CD8-positive, alpha-beta memory T cell (primary cell): ENCODE measurements at places on chromosomes 7 and 10. TPM values are rescaled to one million over a fixed set of nuclear protein-coding genes. Genes with fewer than 3 reads are reported as not detected.

GRCh38 chr10:87864496-87865059 is 1.2 kb downstream of the PTEN start:
- DNase-seq, result no peak
- H3K27ac ChIP-seq, result peak overlapping the region; percentile 48
- H3K4me1 ChIP-seq, result peaks cover 27% of the 10 kb centered on the region
- no peaks in the 10 kb centered on the region for H3K36me3 ChIP-seq
- H3K27me3 ChIP-seq, result no peaks in the 10 kb centered on the region

- H3K4me1 ChIP-seq, result no peaks in the 10 kb centered on the region
- no peaks in the 10 kb centered on the region for H3K27me3 ChIP-seq
- H3K36me3 ChIP-seq, result no peaks in the 10 kb centered on the region
These were observed 47.0 kb upstream of the ELMO1 start for GRCh38 chr7:37495574-37496184.

- no peak for DNase-seq
- no peaks in the 10 kb centered on the region for H3K36me3 ChIP-seq
- no peaks in the 10 kb centered on the region for H3K27me3 ChIP-seq
These were observed 78.5 kb upstream of the LYZL1 start for GRCh38 chr10:29210266-29210868.

DNA sequence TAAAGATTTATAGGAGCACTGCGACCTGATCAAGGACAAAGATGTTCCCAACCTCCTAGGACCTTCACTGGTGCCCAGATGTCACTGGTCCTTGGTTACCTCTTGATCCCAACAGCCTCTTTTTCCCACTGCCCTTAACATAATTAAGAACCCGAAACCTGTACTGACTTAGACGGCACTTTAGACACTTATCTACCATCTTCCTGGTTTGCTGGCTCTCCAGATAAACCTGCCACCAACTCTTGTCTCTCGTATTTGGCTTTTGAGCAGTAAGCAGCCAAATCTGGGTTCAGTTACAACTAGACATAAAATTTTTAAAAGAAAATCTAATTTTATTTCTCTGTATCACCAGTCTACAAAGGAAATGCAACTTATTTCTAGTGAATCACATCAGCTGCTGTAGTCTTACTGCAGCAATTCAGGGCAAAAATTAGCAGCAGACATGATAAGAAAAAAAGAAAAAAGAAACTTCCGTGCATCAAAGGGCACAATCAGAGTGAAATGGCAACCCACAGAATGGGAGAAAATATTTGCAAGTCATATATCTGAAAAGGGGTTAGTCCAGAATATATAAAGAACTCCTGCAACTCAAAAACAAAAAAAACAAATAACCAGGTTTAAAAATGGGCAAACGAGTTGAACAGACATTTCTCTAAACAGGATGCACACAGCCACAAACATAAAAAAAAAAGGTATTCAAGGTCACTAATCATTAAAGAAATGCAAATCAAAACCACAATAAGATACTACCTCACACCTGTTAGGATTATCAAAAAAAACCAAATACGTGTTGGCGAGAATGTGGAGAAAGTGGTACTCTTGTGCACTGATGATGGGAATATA is 9.4 kb downstream of the ASB13 start:
- H3K27ac ChIP-seq, result no peak overlapping the region
- H3K36me3 ChIP-seq, result no peaks in the 10 kb centered on the region
- peaks cover 22% of the 10 kb centered on the region for H3K4me1 ChIP-seq
- no peak for DNase-seq

DNA sequence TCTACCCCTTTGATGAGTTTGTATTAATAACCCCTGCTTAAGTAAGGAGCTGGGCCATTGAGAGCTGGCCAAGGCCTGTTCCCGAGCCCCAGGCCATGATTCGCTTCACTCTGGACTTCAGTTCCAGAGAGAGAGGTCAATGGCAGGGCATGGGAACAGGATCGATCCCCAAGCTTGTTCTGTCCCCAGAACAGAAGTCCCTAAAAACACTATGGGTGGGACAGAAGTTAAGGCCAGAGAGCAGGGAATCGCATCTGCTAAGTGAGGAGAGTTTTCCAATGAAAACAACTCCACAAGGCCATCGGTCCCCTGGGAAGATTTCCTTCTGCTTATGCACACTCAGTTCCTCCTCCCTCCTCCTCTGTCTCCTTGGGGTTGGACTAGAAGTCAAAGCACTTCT is 159.6 kb downstream of the LSM5 start:
- no peaks in the 10 kb centered on the region for H3K4me1 ChIP-seq
- no peaks in the 10 kb centered on the region for H3K36me3 ChIP-seq
- H3K27ac ChIP-seq, result no peak overlapping the region
- H3K27me3 ChIP-seq, result no peaks in the 10 kb centered on the region
- DNase-seq, result no peak
- H3K4me3 ChIP-seq, result no peak overlapping the region

DNA sequence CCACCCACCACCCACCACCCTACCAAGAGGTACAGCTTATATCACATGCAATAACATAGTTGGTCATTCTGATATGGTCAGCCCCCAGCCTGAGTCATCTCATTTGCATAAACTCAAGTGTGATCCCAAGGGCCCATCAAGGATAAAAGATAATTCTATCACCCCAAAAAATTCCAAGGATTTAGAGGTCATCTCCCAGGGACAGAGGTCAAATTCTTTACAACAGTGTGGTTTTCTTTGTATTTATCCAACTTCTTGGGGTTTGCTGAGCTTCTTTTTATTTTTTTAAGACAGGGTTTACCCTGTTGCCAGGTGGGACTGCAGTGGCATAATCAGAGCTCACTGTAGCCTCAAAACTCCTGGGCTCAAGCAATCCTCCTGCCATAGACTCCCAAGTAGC is 9.4 kb upstream of the GTPBP10 start:
- H3K27ac ChIP-seq, result no peak overlapping the region
- no peaks in the 10 kb centered on the region for H3K36me3 ChIP-seq
- no peak for DNase-seq
- no peak overlapping the region for H3K4me3 ChIP-seq
- no peaks in the 10 kb centered on the region for H3K27me3 ChIP-seq

GRCh38 chr7:46539892-46540483 is 618.9 kb upstream of the IGFBP3 start:
- no peak overlapping the region for H3K27ac ChIP-seq
- no peaks in the 10 kb centered on the region for H3K4me1 ChIP-seq
- H3K4me3 ChIP-seq, result no peak overlapping the region
- H3K36me3 ChIP-seq, result no peaks in the 10 kb centered on the region
- H3K27me3 ChIP-seq, result no peaks in the 10 kb centered on the region

- DNase-seq, result no peak
- H3K4me1 ChIP-seq, result no peaks in the 10 kb centered on the region
- H3K27me3 ChIP-seq, result no peaks in the 10 kb centered on the region
- H3K4me3 ChIP-seq, result no peak overlapping the region
- H3K27ac ChIP-seq, result no peak overlapping the region
These were observed 679.7 kb upstream of the AUTS2 start for GRCh38 chr7:68918621-68919020.

DNA sequence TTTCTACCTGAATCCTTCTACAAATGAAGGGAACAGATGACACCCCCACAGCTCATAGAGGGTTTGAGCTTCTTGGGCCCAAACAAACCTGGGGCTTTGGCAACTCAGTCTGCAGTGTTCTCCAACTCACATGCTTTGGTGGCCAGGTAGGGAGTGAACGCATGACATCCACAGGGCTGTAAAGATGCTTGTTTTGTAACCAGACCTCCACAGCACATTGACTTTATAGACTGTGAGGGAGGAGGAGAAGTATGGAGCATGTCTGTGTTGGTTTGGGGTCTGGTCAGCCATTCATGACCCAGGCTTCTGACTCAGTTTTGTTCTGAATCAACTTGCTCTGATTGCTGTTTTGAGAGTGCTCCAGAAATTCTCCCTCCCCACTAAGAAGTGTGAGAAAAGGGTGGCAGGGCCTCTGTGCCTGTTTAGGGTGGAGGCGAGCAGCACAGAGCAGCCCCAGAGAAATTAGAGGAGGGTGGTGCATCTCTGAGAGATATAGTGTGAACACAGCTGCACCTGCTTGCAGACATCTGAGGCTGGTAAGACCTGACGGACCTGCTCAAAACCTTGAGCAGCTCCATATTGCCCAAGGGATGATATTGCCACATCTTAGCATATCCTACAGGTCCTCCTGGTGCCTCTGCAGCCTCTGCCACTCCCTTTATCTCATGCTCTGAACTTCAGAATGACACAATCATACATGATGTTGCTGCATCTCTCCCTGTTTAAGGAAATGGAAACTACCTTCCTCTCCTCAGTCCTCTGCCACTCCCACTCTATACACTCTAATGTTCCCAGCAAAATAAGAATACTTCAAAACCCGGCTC is 287.7 kb downstream of the ABCA13 start:
- H3K4me3 ChIP-seq, result no peak overlapping the region
- DNase-seq, result no peak
- no peaks in the 10 kb centered on the region for H3K36me3 ChIP-seq
- no peaks in the 10 kb centered on the region for H3K27me3 ChIP-seq
- H3K27ac ChIP-seq, result no peak overlapping the region
- no peaks in the 10 kb centered on the region for H3K4me1 ChIP-seq

The PPP2R2D gene
- total RNA-seq, result 24.5 TPM

The LRIT1 gene
- not detected for total RNA-seq

The SCIN gene
- 0.29 TPM for total RNA-seq

The CC2D2B gene
- not detected for total RNA-seq

The CHST3 gene
- total RNA-seq, result 0.07 TPM
